Suprapubic skin (tissue), 4 donors: ENCODE measurements at places on chromosomes 5 and 9. TPM values are rescaled to one million over a fixed set of nuclear protein-coding genes. Genes with fewer than 3 reads are reported as not detected.

CEP78 gene
- 11.0 TPM for total RNA-seq

ELAVL2 gene
- 0.59 TPM for total RNA-seq

GRCh38 chr9:3962971-3963642 is 336.8 kb downstream of the GLIS3 start:
- H3K27me3 ChIP-seq, result no peaks in the 10 kb centered on the region
- peaks cover 10% of the 10 kb centered on the region for H3K4me1 ChIP-seq
- no peak overlapping the region for H3K4me3 ChIP-seq
- H3K36me3 ChIP-seq, result no peaks in the 10 kb centered on the region
- no peak for DNase-seq

TMC1 gene
- not detected for total RNA-seq

DNA sequence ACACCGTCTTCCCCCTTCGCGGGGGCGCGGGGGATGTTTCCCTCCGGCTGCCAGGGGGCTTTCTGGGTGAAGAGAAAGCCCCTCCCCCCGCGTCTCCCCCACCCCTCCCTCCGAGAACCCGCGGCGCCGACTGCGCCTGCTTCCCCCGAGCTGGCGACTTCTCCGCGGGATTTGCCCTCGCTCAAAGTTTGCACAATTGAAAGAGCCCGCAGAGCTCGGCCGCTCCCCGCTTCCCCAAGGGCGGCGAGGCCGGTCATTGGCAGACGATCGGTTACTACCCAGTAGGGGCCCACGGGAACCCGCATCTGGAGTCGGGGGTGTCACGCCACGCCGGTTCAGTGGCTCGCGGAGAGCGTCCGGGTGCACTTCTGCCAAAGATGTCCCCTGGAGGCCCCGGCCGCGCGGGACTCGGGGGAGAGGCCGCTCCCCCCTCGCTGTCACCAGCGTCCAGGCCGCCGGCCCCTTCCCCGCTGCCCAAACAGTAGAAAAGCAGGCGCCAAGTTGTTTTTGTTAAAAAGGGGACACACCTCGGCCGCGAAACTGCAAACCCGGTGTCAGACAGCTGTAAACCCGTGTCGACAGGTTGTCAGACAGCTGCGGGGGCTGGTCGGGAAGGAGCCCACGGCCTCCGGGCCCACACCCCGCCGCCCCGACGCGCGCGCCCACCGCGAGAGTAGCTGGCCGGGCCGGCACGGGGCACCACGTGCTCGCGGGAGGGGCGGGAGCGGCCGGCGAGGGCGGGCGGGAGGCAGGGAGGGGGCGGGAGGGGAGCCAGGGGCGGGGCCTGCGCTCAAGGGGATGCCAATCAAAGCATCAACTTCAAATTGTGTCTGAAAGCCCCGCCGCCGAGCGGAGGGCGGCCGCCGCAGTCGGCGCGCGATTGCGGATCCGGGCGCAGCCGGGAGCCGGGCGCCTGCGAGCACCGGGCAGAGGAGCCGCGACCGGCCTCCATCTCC is at the start of gene IRX1:
IRX1 (plus strand) TSS at position 827 of the 956 bp plus-strand sequence. CDS start 274 bp downstream, outside the sequence.
- peaks cover 59% of the 10 kb centered on the region for H3K4me1 ChIP-seq
- H3K36me3 ChIP-seq, result peaks cover 2% of the 10 kb centered on the region
- peak; percentile 80 for DNase-seq
- H3K4me3 ChIP-seq, result peak within 1 kb of the TSS; percentile 60
- peak within 1 kb of the TSS; percentile 88 for H3K27ac ChIP-seq

DNA sequence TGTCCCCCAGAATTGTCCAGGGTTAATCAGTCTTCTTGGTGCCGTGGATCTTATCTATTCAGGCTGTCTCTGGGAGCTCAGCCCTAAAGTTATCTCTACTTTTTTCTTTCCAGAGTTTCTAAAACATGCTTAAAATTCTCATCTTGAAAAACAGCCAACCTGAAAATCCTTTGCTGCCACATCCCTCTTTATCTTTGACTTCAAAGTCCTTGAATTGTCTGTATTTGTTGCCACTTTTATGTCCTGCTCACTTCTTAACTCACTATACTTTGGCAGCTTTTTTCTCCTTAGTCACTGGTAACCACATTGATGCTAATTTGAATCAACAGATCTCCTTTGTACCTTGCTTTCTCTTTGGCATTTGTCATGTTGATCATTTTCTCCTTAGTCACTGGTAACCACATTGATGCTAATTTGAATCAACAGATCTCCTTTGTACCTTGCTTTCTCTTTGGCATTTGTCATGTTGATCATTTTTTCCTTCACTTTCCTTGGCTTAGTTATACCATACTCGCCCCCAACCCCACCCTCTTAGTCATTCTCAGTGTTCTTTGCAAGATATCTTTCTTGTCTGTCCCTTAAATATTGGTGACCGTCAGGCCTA is 8.5 kb downstream of the DMXL1 start:
- H3K27ac ChIP-seq, result no peak overlapping the region
- no peaks in the 10 kb centered on the region for H3K36me3 ChIP-seq
- H3K4me1 ChIP-seq, result peaks cover 45% of the 10 kb centered on the region
- DNase-seq, result no peak
- no peaks in the 10 kb centered on the region for H3K27me3 ChIP-seq
- no peak overlapping the region for H3K4me3 ChIP-seq
